ENCODE measurements at places on chromosomes 1 and 21.

- no peak for DNase-seq
Observed at GRCh38 chr1:175563236-175563895, 180.0 kb downstream of the TNR start.

GRCh38 chr1:12798911-12799310 is 7.7 kb downstream of the PRAMEF1 start:
- no peak for DNase-seq

DNA sequence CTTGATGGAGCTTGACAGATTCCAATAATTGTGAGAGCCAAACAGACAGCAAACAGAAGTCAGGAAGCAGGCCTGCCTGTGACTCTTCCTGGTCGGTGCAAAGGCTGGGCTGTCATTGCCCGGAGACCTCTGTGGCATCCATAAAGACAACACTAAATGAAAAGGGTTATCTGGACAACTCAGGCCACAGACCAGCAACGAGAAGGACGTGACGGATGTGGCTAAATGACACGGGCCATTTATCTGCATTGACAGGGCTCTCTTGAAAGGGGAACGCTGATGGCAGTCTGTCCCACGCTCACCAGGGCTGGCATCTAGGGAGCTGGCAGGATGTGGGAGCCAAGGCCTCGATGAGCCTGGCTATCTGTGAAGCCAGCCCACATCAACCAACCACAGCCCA is 35.0 kb downstream of the HMGB4 start:
- DNase-seq, result no peak

DNA sequence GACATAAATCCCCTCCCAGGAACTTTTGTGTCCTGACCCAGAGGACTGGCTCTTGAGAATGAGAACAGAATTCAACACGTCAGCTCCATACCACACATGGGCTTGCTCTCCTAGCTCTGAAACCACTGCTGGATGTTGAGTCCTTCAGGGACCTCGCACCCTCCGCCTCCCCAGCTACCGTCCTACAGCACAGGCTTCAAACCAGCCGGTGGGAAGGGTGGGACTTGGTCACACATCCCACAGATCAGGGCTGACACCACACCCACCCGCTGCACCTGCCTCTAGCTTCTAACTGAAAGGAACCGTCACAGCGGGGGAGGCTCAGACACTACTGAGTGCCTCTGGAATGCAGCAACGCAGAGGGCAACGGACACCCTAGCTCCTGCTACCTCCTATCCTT is 24.0 kb downstream of the MRAP start:
- DNase-seq, result no peak

DNA sequence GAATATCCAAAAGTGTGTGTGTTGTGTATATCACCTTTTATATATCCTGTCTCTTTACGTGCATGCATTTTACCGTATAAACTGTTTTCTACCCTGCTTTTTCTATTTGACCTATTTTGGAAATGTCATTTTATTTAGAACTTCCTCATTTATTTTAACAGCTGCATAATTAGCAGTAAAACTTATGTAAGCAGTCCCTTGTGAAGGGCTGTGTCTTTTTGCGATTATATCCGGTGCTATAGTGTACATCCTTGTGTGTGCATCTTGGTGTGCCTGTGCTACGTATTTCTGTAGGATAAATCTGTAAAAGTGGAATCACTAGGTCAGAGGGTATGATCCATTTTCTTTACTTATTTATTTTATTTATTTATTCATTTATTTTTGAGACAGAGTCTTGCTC is 7.2 kb downstream of the LGALS8 start:
- no peak for DNase-seq

DNA sequence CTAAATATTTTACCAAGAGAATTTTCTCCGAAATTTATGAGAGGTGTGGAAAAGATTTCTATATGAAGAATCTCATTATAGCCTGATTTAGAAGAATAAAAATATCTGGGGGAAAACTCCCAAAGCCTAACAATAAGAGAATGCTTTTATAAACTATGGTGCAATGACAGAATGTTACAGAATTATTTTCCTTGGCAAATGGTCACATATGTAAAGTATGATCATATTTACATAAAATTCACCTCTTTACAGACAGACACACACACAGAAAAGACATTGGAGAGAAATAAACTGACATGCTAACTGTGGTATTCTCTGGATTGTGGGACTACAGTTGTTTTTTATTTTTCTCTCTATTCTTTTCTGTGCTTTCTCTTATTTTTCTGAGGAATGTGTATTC is 226.3 kb upstream of the USP24 start:
- no peak for DNase-seq

Data from kidney epithelial cell (primary cell).